Subcutaneous preadipocyte (primary cell): ENCODE measurements at places on chromosomes 5 and 9. TPM values are rescaled to one million over a fixed set of nuclear protein-coding genes. Genes with fewer than 3 reads are reported as not detected.

Gene KCNIP1
- not detected in 2 replicates for total RNA-seq

Gene PCDHGA9
- total RNA-seq: 2.9 and 4.3 TPM in 2 replicates

Gene BRINP1
- total RNA-seq: 1.6 and 4.0 TPM in 2 replicates

Gene NTRK2
- under 0.01 TPM in 2 replicates for total RNA-seq
